ENCODE measurements at places on chromosomes 11 and 22.

GRCh38 chr11:71214553-71215424 lies 37.6 kb downstream of the SHANK2 start:
- no peak for DNase-seq

DNA sequence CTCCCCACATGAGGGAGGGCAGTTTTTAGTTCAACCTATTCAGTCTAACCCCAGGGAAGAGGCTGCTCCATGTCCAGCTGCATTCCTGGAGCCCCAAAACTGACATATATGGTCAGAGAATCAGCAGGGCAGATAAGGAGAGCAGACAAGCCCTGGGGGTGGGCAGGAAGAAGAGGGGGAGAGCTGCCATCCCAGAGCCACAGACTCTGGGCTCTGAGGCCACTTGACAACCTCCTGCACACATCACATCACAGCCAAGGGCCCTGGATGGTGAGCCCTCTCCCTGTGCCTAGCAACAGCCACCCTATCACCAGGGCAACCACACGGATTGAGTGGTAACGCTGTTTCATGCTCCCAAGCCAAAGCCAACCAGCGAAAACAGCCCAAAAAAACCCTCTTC lies 3.1 kb downstream of the ARHGAP1 start:
- DNase-seq, result no peak

- DNase-seq, result no peak
These were observed 509.0 kb upstream of the LARGE1 start for GRCh38 chr22:34429314-34429713.

- DNase-seq, result no peak
These were observed 19.6 kb upstream of the MN1 start for GRCh38 chr22:27820896-27821866.

DNA sequence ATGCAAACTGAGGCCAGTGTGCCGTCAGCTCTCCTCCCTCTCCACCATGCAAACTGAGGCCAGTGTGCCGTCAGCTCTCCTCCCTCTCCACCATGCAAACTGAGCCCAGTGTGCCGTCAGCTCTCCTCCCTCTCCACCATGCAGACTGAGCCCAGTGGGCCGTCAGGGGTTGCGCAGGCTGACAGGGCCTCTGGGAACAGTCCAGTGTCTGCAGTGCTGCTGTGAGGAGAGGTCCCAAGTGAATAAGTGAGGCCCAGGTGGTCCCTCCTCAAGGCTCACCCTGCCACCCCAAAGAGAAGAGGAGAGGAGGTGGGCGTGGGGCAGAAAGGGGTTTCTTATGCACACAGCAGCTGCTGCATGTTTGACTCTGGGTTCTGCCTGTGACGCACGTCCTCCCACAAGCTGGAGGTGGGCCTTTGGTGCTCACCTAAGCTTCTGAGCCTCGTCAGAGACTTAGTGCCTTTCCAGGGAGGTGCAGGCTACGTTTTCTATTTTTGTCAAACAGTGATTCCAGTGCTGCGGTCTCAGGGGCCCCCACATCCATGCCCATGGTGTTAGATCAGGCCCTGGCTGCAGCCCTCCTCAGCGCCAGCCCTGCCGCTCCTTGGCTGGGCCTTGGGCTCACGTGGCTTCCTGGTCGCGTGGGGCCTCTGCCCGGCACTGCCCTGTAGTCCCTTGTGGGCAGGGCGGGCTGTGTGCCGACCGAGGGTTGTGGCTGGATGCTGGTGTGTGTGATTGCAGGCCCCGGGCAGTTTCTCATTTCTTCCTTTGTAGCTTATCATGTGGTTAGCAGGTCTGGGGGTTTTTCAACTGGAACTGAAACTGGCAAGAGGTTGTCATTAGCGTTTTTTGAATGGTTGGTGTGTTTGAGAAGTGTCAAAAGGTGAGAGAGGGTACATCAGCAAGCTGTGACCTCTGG lies 7.1 kb downstream of the TPCN2 start:
- DNase-seq, result no peak

DNA sequence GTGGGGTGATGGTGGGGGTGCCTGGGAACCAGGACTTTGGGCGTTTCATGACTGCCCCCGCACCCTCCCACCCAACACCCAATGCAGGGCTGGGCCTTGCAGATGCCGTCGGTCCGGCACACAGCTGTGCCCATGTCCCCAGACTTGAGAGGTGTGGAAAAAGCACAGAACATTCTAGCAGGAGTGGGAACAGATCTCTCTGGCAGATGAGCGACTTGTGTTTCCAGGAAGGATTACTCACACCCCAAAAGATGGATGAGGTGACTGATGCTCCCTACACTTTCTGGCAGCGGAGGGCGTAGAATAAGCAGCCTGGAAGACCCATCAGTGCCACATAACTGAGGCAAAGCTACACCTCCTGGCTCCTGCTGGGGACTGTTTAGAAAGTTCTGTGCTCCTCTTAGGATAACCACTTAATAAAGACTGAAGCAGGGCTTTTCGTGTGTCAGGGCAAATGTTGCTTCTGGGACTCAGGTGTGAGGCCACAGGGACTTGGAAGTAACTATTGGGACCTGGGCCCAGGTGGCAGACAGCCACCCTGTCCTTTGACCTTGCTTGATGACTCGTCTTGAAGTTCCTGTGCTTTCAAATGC lies 24.2 kb downstream of the FBLN1 start:
- no peak for DNase-seq

DNA sequence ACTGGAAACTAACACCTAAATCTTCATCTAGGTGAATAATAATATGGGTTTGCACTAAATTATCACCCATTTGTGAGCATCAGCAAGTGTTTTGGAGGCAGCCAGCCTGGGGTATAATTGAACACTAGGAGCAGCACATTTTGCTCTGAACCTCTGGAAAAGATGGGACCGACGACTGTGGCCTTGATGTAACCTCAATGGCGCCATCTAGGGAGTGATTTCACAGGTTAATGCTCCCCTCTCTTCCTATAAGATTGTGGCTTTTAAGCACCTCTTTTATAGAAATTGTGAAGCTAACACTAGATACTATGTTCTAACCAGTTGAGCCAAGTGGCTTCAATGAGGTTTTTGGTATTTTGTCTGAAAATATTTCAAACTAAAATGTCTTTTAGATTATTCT lies 203.7 kb downstream of the NELL1 start:
- no peak for DNase-seq

GRCh38 chr11:47924184-47924691 lies 56.1 kb upstream of the PTPRJ start:
- no peak for DNase-seq

All from cortex of kidney (tissue), 1 donor.